ENCODE measurements at places on chromosomes 2 and 18.

DNA sequence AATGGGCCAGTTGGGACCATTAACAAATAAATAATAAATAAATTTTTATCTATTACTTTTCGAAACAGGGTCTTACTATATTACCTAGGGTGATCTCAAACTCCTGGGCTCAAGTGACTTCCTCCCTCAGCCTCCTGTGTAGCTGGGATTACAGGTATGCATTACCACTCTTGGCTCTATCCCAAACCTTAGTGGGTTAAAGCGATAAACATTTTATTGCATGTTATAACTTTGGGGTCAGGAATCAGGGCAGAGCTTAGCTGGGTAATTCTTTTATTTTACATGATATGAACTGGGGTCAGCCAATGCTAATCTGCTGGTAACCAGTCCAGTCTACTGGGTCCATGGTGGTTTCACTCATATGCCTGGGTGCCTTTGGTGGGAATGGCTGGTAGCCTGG, 127.8 kb downstream of the MYO3B start:
- no peak for DNase-seq

DNA sequence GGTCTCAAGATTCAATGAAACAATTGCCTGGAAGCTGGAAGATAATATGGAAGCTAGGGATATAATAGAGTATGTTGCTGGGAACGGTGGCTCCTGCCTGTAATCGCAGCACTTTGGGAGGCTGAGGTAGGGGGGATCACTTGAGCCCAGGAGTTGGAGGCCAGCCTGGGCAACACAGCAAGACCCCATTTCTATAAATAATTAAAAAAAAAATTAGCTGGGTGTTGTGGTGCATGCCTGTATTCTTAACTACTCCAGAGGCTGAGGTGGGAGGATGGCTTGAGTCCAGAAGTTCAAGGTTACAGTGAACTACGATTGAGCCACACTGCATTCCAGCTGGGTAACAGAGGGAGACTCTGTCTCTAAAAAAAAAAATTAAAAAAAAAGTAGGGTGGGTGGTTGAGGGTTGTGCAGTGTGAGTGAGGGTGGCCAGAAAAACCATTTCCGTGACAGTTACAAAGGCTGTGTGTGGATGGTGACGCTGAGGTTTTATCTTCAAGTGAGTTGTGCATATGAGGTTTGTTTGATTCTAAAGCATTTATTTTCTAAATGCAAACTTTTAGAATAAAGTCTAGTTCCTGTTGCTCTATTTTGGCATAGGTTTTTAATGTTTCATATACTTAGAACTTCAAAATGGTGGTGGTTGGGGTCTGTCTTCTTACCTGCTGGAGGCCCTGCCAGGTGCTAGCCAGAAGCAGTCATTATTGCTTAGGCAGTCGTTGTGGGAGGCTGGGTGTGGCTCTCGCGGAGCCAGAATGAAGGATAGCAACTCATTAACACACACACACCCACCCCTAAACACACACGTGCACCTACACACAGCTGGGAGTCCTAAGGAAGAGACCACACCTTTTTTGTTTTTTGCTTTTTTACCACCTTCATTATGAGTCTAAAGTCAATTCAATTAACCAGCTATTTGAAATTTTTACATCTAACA, 4.7 kb upstream of the IL1R2 start:
- DNase-seq, result no peak

GRCh38 chr2:66596256-66596655, 161.3 kb downstream of the MEIS1 start:
- no peak for DNase-seq

DNA sequence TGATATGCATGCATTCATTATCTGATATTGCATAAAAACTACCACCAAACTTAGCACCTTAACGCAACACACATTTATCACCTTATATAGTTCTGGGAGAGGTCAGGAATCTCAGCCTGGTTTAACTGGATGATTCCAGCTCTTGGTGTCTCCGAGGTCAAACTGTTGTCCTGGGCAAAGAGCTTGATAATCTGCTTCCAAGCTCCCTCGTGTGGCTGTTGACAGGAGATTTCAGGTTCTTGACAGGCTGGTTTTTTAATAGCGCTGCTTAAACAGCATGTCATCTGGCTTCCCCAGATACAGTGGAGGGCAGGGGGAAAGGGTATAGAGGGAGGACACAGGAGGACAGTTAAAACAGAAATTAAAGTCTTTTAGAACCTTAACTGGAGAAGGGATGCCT, 785.0 kb downstream of the CNTNAP5 start:
- no peak for DNase-seq

GRCh38 chr2:84631047-84631446, 114.7 kb downstream of the DNAH6 start:
- peak; percentile 9 for DNase-seq

DNA sequence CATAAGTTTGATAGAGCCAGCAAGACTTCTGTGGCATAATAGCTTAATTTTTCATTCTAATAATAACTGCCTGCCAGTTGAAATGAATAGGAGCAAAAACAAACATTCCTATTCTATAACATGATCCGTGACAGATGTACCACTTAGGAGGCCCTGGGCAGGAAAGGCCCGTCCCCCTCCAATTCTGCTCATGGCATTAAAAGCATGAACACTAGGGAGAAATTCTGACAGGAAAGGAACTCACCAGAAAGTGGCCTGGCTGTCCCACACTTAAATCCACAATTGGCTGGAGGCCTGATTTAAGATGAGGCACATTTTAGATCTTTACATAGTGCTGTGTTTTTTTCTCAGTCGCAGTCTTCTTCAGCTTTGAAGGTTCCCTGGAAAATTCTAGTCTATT, 261.9 kb upstream of the ETAA1 start:
- no peak for DNase-seq

DNA sequence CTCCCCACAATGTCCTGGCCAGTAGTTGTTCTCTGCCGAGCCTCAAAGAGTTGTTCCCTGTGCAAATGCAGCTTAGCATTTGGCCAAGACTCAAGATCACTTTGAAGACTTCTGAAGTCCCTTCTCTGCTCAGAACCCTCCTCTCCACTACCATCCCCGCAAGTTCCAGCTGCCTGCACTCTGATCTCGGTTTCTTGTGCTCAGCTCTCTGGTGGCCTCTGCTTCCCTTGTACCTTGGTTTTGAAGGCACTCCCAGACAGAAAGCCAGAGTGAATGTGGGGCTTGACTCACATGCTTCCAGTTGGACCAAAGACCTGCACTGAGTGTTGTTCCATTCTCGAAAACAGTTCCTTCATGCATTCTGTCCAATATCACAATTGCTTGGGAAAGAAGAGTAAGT, 28.6 kb downstream of the CRACDL start:
- no peak for DNase-seq

DNA sequence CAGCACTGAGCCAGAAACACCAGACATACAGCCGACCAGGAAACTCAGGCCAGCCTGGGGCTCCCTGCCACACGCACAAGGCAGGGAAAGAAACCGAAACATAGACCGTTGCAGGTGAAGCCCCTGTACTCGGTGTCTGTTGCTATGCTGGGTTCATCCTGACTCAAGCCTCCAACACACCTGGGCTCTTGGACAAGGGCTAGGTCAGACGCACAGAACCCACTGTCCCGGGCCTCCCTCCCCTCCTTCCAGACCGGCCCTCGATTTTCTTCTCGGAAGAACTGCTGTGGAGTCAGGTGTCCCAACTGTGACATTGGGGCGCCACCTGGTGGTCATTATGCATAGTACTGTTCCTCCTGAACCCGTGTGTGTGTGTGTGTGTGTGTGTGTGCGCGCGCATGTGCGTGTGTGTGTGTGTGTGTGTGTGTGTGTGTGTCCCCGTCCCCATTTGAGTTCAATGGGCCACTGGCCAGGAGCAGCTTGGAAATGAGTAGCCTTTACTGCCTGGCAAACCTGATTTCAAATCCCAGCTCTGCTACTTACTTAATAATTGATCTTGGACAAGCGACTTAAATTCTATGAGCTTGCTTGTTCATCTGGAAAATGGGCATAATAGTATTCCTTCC, 55.4 kb upstream of the GLI2 start:
- peak; percentile 82 for DNase-seq

DNA sequence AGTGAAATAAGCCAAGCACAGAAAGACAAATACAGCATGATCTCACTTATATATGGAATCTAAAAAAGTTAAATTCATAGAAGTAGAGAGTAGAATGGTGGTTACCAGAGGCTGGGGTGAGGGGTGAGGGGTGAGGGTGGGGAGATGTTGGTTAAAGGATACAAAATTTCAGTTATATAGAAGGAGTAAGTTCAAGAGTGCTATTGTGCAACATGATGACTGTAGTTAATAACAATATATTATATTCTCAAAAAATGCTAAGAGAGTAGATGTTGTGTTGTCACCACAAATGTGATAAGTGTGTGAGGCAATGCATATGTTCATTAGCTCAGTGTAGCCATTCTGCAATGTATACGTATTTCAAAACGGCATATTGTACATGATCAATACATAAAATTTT, 26.4 kb upstream of the GULP1 start:
- DNase-seq, result no peak

DNA sequence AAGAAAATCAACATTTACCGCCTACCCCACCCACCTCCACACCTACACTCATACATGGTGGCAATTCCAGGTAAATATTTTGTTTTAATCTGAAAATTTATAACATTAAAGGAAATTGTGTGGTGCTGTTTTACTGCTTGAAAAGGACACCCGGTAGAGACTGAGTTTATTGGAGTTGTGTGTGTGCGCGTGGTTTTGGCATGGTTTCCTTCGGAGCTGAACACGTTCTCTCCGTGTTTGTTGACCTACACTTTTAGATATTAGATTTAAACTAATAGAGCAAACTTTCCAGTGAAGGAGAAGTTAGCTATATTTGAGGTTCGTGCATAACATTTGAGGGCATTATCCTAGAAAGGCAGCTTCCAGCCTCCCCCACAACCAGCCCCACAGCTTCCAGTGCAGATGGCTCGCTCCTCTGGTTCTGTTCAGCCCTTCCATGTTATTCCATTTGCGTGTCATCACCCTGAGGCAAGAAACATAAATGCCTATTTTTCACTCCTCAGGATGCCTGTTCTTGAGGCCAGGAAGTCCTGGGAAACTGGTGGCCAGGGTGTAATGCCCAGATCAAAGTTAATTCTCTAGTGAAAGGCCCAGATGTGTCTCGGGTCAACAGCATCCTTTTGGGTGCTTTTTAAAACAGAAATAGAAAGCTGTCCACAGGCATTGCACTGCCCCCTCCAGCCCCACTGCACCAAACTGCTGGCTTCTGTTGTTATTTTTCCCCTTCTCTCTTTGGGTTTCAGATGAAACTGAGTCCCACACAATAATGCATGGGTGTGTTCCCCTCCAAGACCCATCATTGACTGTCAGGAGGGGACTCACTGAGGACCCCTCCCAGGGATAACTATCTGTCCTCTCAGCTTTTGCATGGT, 190.2 kb downstream of the SETBP1 start:
- DNase-seq, result no peak

- no peak for DNase-seq
Measured at GRCh38 chr2:168084288-168084687, 163.1 kb downstream of the STK39 start.

DNA sequence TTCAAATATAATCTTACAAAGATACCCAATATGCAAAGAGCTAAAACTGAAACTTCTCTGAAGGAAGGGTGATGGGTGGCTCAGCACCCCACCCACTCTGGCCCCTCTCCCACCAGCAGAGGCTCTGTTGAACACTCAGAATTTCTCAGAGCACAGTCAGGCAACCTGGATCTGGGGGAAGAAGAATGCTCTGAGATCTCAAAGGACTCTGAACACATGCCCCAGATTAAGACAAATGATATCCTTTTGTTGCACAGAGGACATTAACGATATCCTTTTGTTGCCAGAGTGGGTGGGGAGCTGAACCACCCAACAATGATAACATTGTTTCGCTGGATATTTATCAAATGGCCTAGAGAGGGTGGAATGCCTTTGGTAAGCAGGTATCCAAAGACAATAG, 104.8 kb downstream of the LBH start:
- DNase-seq, result no peak

DNA sequence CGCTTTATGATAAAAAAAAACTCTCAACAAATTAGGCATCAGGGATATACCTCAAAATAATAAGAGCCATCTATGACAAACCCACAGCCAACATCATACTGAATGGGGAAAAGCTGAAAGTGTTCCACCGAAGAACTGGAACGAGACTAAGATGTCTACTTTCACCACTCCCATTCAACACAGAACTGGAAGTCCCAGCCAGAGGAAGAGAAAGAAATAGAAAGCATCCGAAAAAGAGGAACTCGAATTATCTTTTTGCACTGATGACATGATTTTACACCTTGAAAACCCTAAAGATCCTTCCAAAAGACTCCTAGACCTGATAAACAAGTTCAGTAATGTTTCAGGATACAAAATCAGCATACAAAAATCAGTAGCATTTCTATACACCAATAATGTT, 121.6 kb downstream of the ZRANB3 start:
- DNase-seq, result no peak

- DNase-seq, result no peak
Measured at GRCh38 chr2:100036793-100037192, 105.6 kb downstream of the AFF3 start.

DNA sequence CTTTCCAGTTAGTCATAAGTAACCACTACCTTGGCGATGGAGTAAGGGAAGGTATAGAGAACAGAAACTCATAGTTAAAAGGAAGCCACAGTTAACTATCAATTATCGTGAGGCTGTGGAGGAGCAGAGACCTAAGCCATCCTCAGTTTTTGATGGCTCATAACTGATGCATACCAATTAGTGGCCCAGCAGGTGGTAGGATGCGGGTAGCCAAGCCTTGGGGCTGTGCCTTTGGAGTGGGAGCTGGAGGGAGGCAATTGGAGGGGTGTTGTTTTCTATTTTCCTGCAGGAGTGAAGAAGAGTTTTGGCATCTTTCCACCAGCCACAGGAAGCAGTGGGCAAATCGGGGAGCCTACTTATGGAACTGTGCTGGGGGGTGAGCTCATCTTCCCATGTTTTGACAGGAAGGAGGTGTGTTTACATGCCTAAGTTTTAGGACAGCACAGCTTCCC, 194.8 kb downstream of the TPGS2 start:
- DNase-seq, result no peak

DNA sequence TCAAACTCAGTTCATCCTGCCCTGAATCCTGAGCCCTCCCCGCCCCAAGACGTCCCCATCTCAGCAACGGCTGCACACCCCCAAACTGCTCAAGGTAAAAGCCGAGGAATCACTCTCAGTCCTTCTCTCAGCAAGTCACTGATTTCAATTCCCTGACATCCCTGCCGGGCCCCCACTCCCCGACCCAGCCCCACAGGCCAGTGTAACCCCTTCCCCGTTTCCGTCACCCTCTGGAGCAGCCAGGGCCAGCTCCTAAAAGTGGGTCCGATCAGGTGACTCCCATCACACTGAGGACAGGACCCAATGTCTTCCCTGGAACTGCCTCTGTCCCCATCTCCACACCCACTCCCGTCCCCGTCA, 20.5 kb downstream of the SNORC start:
- no peak for DNase-seq

- DNase-seq, result no peak
Measured at GRCh38 chr2:122643725-122644329, 888.4 kb downstream of the TSN start.
